GDM1 (cell line): ENCODE measurements at places on chromosomes 3 and 15.

DNA sequence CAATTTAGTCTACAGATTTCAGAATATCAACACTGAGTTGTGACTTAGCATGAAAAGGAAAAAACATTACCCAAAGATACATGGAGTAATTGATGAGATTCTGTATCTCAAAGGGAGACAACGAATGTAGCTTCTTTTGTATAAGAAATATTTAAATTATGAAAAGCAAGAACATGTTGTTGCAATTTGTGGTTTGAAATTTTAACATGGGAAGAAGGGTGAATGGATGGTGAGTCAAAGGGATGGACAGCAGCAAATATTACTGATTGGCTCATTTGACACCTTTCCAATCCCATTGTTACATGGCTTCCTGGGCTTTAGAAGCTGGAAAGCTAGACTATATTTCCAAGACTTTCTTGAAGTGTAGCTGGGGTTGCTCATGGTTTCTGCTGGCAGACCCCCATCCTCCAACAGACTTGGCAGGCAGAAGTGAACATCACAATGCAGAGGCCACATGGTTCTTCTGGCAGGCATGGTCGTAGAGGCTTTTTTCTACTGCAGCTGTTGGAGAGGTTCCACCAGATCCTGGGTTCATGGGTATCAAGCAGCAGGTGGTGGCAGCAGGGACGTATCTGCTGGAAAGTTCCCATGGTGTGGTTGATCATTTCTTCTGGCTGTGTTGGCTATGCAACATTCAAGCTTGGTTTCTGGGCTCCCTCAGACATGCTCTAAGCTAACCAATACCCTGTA, 47.2 kb upstream of the KPNA4 start:
- no peak for DNase-seq

DNA sequence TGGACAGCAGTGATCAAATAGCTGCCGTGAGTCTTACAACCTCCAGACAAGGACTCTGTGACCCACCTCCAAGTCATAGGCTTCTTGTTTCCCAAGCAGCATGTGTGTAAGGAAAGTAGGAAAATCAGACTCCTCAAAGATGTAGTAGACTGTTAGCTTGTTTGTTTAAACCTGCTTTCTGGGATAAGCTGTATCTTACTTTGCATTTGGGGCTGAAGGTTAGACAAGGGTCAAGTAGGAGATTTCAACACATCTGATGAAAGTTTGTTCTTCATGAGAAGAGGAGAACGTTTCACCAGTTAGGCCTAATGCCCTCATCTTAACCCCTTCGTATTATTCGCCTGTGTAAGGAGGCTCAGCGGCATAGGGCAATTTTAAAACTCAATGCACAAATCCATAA, 756.4 kb upstream of the NR2F2 start:
- no peak for DNase-seq

- no peak for DNase-seq
Measured at GRCh38 chr3:139894643-139894989, 40.4 kb upstream of the CLSTN2 start.

- DNase-seq, result peak; percentile 18
Measured at GRCh38 chr15:97995881-97996603, 35.5 kb downstream of the ARRDC4 start.

GRCh38 chr3:111926266-111926676, 52.6 kb upstream of the ABHD10 start:
- no peak for DNase-seq

DNA sequence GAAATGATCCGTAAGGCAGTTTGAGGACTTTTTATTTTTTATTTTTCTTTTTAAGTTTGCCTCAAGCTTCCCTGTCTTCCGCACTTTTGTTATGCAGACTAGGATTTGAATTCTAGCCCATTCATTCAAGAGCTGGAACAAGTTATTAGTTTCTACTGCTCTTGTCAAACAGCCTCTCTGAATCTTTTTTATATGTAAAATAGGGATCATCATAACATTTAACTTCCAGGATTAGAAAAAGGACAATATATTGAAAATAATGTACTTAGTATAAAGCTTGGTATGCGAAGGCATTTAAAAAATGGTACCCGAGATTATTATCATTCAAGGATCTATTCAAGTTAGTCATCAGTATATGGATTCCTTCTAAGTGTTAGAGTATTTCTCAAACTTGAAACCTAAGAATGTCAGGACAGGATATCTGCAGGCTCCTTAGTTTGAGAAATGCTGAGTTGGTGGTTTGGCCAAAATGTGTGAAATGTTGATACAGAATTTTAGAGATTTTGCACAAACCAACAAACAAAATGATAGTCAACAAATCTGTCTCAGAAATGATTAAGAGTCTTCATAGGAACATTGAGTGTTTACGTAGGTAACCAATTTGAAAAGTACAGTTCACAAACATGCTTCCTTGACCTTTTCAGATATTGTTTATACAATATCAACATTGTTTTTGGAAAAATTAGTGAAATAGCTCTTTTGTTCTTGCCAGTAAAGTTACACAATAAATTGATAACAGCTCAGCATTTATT, 40.5 kb upstream of the IGSF10 start:
- no peak for DNase-seq

- no peak for DNase-seq
Measured at GRCh38 chr15:32837935-32838334, 120.1 kb downstream of the GREM1 start.

DNA sequence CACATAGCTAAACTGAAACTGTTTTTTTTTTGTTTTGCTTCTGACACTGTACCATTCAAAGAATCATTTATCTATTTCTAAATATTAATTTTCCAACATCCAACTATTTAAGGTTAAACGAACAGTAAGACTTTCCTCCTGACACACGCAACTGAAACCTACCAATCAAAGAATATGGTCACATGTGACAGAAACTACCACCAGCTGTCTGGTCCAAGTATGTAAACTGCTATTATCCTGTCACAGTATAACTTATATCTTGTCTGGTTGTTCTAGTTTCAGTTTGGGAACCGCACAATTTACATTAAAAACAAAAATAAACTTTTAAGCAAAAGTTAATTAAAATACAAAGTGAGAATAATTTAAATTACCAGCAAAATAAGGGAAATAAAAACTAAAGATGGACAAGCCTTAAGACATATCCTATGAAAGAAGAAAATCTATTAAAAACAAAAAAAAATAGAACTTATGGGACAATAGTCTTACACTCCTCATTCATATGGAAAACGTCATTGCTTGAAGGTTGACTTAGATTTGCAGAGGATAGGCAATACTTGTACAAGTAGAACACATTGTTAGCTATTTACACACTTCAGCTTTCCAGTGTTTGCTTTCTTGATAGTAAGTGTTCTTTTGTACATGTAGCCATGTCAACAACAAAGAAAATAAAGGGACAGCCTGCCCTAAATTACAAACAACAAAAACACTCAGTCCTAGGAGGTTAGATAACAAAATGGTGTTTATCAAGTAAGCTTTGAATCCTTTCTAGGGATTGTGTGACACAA, 26.8 kb upstream of the CHRM5 start:
- no peak for DNase-seq

GRCh38 chr3:185561374-185561943, 9.1 kb upstream of the LIPH start:
- peak; percentile 65 for DNase-seq

GRCh38 chr3:154783521-154783931, 296.6 kb upstream of the MME start:
- DNase-seq, result no peak

DNA sequence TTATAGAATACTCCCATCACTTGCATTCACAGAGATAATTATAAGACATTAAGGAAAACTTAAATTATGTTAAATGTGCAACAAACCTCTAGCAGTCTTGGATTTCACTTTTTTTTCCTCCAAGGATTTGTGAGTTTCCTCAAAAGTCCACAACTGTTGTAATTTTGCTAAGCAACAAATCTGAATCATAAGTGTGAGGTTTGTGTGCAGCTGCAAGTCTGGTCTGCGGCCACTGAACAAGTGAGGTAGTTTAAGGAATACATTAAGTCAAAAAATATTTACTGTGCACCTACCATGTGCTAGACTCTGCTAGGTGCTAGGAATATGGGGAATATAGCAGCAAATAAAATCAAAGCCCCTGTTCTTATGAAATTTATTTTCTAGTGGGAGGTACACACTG, 70.2 kb downstream of the LRRC28 start:
- no peak for DNase-seq

DNA sequence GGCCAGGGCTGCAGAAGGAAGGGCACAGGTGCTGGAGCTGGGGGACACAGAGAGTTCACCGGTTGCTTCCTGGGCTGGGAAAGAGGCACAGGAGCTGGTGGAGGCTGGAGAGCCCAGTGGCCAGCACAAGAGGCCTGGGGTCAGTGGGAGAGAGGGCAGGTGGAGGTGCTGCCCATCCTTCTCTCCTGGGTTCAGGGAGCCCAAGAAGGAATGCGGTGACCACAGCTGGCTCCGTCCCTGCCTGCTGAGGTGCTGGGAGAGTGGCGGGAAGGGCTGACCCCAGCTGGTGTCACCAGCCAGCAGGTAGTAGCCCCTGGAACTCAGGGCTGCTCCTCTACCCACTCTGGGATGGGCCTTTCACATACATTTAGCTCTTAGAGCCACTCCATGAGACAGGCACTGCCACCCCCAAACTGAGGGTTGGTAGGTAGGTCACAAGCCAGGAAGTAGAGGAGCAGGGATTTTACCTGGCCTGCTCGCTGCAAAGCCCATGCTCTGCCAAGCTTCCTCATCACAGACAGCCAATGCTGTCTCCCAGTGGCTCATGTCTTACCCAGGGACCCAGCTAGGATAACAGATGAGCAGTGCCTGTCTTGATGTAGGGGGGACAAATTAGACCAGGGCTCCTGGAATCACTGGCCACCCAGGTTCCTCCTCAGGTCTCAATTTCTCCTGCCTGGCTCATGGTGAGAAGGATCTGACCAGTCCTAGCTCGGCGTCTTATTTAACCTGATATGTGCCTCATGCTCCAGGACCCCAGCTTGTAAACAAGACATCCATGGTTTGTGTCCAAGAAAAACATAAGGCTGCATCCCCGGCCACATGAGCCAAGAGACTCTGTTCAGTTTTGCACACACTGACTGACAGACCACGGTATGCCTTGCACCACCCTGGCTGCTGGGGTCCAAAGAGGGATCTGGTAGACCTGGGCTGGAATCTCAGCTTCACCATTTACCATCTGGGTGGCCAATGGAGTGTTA, 119.2 kb downstream of the CORO2B start:
- DNase-seq, result no peak

GRCh38 chr3:48128774-48129173, 59.4 kb downstream of the CDC25A start:
- no peak for DNase-seq

DNA sequence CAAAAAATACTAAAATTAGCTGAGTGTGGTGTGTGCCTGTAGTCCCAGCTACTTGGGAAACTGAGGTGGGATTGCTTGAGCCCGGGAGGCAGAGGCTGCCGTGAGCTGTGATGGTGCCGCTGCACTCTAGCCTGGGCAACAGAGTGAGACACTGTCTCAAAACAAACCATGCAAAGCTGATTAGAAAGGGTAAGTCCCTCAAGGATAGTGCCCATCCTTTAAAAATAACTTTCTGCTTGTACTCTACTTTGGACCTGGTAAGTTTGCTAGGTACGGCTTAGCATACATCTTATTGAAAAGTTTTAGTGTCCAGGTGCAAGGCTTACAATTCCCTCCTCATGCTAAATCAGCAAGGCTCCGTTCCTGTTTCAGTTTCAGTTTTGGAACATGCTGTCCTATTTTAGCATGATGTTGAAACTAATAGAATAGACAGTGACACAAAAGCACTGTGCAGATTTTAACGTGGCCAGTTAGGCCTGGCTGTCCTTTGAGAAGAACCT, 21.4 kb downstream of the FEM1B start:
- DNase-seq, result no peak

GRCh38 chr15:33026614-33027013, 167.9 kb downstream of the FMN1 start:
- no peak for DNase-seq

- no peak for DNase-seq
Measured at GRCh38 chr15:68751622-68752021, 69.1 kb downstream of the ANP32A start.

DNA sequence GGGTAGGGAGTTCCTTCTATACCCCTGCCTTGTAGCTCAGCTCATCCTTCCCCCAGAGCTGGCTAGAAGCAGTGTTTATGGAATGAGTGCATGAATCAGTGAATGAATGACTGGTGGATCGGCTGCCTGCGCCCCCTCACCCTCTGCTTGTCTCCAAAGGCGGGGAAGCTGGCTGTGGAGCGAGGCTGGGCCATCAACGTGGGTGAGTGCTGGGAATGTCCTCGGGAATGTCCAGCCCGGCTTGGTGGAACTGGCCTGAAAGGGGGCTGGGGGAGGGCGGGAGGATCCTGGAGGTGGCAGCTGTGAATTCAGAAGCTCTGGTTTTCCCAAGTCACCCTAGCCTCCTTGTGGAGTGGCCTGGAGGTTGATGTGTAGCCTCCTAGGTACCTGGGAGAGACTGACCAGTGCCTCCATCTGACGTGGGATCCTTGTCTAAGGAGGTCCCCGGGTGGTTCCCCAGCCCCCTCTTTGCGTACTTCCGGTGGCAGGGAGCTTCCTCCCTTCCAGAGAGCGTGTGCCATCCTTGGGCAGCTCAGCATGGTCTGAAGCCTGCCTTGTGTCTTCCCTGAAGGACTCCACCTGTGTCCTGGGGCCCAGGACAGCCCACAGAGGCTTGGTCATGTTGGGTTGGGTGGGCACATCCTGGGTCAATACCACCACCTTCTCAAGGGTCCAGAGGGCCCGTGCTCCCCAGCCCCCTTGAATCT, 18.4 kb downstream of the HDAC11 start:
- DNase-seq, result no peak

DNA sequence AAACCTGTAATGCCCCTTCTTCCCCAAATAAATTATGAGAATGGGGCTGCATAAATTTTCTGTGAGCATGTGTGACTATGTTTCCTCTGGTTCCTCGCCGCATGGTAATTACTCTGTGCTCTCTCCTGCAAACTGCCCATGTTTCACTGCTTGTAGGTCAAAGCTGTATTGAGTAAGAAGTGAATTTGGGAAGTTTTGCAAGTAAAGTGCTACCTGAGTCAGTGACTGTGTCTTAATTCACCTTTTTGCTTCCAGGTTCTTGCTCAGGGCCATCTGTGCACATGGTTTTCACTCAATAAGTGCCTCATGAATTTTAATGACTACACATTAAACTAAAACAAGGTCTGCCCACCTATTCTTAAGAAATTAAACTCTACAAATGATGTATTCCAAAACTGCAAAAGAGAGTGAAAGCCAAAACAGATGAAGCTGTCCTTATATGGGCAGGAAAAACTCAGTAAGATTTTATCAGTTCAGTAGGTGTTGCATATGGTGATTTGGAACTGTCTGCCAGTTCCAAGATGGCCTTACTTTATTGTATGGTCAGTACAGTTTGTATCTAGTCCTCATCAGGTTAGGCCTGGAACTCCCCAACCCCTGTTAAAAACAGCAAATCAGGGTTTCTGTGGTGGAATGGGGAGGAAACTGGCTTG, 100.0 kb downstream of the LPP start:
- no peak for DNase-seq
